ENCODE measurements at places on chromosomes 7 and 10.
A peak's percentile ranks its signal among the peaks of the same experiment; 100 is the strongest.

DNA sequence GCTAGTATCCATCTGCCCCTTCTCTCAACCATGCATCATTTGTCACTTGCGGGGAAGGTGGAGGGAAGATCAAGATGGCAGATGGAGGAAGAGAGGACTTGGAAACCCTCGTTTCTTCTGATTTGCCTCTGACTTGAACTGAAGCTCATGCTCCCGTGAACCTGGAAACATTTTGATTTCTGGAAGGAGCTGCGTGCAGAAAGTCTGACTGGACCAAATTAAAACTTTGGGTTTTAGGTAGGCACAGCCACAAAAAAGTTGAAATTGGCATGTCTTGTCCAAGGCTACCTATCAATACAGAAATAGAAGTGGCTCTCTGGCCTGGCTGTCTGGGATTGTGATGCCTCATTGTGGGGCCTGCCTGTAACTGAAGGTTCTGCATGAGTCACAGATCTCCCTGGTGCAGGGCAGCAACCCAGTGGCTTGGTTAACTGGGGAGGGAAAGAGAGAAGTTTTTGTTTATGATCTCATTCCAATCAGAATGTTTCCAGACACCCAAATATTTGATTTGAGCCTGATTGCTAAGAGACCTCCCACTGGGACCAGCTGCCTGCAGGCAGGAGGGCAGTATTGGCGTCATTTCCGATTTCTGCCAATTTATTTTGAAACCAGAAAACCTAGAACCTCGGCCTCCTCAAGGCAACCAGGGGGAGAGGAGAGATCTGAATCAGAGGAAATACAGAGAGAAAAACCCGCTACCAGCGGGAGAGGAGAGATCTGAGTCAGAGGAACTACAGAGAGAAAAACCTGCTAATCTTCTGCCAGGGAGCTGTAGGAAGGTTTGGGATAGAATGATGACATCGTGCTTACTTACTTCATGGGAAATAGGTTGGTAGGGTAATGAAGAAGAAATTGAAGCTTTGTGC lies 363.6 kb downstream of the ANKRD30A start:
- no peak for DNase-seq

- DNase-seq, result no peak
Observed at GRCh38 chr10:34184397-34184796, 630.7 kb downstream of the PARD3 start.

GRCh38 chr10:120584786-120585185 lies 127.8 kb downstream of the PLPP4 start:
- no peak for DNase-seq

GRCh38 chr7:39238234-39238869 lies 260.6 kb downstream of the POU6F2 start:
- no peak for DNase-seq

DNA sequence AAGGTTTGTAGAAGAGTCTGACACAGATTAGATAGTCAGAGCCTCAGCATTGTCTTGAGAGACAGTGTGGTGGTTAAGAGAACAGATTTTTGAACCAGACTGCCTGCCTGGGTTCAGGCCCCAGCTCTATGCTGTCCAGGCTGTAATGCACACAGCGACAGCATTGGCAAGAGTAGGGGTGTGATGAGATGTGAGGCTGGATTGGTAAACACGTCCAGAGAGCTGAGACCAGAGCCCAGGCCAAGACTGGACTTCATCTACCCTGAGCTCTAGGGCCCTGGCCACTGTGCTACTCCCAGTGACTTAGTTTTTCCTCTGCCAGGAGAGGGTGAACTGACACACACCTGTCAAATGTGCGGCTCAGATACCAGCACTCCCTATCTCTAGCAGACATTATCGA lies 360.4 kb downstream of the RPS24 start:
- DNase-seq, result no peak

GRCh38 chr10:15464381-15464780 lies 93.3 kb upstream of the FAM171A1 start:
- DNase-seq, result no peak

- DNase-seq, result no peak
Observed at GRCh38 chr7:111780527-111780926, 218.2 kb upstream of the IMMP2L start.

- DNase-seq, result no peak
Observed at GRCh38 chr10:120505866-120506265, 48.8 kb downstream of the PLPP4 start.

- no peak for DNase-seq
Observed at GRCh38 chr10:11473128-11473760, 138.2 kb downstream of the USP6NL start.

DNA sequence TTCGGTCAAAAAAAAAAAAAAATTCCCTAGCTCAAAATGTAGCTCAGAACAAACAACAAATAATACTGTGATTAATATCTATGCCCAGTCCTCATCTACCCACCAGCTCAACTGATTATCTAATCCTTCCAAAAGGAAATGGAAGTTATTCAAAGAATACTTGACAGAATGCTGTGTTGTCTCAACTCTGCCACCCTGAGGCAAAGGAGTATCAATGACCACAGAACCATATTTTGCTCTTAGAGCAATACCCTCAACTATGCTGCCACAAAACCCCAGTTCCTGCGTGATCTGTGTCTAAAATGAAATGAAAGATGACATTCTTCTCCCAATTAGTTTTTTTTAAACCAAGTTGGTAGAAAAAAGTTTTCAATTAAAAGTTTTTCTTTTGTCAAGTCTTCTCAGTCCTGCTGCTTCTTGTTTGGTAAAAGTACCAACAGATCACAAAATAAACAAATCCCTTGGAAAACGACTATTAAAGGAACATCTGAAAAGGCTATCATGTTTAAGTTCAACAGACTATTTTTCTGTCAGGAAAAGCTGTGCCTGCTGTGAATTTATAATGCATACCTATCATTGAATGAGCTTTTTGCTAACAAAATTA lies 21.6 kb downstream of the RBM28 start:
- DNase-seq, result peak; percentile 51

GRCh38 chr10:43596546-43596945 lies 9.7 kb upstream of the ZNF485 start:
- DNase-seq, result no peak

DNA sequence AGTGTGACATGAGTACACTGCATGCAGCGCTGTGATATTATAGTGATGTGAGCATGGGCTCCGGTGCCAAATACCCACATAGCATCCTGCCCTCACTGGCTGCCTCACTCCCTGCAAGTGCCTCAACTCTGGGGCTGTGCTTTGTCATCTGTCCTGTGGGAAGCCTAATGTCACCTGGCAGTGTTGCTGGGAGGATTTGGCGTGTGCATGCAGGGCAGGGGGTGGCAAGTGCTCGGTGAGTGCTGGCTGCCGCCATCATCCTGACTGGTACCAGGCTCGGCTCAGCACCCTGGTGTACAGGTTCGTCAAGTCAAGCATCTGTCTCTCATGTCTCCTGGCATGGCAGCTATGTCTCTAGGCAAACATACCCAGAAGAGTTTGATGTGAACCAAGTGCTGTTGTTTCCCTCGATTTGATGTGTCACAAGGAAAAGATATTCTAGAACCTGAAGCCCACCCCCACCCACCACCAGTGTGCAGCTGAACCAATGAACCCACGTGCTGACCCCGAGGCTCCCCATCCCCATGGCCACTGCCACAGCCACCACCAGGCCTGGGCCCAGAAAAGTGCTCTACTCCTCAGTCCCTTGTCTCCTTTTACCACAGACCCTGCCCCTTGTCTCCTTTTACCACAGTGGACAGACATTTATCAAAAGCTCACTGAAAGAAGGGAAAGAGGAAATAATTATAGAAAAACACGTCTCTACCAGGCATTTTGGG lies 135.8 kb downstream of the MAPK8 start:
- DNase-seq, result no peak

DNA sequence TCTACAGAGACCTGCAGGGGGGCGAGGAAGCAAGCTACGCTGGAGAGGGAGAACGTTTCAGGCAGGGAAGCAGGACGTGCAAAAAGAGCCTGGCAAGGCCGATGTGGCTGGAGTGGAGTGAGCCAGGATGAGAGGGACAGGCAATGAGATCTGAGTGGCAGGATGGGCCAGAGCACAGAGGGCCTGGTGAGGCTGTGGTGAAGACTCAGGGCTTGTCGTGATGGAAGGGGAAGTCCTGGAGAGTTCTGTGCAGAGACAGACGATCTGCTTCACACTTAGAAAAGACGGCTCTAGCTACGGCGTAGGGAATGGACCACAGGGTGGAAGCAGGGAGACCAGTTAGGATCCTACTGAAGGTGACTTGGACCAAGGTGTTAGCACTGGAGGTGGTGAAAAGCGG lies 87.0 kb downstream of the SH3PXD2A start:
- no peak for DNase-seq

DNA sequence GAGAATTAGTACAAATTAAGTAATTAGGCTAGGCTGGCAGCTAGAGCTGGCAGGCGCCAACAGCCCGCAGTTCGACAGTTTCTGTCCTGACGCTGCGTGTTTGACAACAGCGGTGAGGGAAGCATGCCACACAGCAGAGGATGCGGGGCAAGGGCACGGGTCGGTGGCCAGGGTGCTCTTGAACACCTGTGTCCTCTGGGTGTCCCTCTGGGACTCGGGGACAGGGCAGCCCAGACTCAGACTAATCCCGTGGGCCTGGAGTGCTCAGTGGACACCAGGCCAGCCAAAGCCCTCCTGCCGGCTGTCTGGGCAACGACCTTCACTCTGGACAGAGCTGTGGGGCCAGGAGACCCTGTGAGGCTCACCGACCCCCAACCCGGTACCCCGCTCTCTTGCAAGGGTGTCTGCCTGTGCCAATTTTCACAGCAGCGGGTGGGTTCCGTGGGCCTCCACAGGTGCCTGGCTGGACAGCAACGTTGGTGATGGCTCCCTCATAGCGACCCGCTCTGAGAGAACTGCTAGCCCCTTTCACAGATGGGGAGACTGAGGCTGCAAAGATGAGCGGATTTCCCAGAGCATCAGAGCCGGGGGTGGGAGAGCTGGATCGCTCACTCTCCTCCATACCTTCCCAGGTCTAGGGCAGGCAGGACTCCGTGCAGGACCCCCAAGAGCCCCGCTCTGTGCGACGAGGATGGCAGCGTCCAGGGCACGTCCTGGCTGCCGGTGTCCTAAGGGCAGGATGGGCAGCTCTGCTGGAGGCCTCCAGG lies 48.5 kb downstream of the FOXL3 start:
- no peak for DNase-seq

DNA sequence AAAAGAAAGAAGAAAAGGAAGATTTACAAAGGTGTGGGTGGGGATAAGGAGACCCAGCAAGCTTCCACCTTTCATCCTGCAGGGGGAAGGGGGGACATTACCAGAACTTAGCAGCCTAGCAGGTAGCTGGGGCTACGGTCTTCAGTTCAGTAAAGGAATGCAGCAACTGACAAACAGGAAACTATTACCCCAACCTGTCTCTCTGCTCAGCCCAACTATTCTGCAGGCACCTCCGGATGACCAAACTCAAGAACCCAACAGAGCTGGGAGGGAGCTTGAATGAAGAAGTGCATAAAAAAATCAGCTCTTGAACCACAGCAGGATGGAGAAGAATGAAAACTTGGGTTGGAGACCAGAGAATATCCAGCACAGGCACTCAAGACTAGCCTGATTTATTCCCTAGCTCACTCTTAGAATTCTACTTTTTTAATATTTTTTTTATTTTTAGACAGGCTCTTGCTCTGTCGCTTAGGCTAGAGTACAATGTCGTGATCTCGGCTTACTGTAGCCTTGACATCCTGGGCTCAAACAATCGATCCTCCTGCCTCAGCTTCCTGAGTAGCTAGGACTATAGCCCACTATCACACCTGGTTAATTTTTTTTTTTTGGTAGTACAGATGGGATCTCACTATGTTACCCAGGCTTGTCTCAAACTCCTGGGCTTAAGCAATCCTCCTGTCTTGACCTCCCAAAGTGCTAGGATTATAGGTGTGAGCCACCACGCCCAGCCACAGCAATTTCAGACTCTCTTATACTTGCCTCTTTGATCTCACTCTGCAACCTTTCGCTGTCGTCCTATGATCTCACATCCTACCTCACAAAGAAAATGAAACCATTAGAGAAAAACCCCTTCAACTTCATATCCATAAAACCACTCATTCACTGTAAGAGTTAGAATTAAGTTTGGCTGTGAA lies 18.5 kb upstream of the C10orf67 start:
- no peak for DNase-seq

DNA sequence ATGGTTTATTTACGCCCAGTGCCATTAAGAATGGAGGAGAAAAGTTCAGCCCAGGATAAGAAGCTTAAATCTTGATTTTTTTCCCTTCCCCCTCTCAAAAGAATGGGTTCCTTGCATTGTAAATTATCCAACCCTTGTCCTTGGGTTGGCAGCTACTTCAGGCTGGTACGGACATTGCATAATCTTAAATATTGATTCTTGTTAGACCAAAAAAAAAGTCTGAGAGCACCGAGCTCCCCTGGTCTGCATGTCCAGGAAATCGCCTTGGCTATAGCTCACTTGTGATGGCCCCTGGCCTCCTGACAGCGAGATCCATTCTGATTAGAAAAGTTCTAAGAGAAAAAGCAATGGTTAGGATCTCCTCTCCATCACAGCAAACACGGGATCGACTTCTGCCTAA lies 151.7 kb downstream of the EBF3 start:
- DNase-seq, result no peak

GRCh38 chr7:6623589-6624245 lies 8.3 kb downstream of the ZNF853 start:
- no peak for DNase-seq

DNA sequence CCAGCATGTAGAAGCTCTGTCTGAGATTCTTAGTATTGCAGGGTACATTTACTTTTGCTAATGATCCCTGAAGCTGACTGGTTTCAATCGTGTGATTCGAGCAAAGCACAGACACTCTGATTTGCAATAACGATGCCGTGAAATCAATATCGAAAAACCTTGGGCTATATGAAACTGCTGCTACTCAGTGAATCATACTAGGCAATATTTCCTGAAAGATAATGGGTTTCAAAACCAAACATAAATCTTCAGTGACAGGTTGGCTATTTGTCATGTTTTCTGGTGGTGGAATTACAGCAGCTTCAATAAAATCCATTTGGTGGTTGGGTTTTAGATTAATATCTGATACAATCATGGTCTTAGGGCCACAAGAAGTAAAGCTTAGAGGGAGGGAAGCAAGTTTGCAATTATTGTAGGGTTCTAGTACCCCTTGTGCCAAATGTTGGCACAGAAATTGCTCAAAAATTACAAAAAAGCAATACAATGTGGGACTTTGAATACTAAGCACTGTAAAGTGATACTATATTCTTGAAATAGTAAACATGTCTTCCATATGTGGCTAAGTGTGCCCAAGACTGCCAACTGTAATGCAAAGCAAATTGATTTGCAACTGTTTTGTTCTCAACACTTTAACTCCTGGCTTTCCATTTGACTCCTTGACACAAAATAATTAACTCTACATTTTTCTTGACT lies 112.4 kb upstream of the JAZF1 start:
- DNase-seq, result no peak

- DNase-seq, result no peak
Observed at GRCh38 chr10:90462749-90463470, 394.9 kb downstream of the HTR7 start.
